ENCODE measurements at places on chromosomes 2 and 18.

GRCh38 chr2:98912221-98912851 lies 23.7 kb downstream of the CRACDL start:
- no peak for DNase-seq

DNA sequence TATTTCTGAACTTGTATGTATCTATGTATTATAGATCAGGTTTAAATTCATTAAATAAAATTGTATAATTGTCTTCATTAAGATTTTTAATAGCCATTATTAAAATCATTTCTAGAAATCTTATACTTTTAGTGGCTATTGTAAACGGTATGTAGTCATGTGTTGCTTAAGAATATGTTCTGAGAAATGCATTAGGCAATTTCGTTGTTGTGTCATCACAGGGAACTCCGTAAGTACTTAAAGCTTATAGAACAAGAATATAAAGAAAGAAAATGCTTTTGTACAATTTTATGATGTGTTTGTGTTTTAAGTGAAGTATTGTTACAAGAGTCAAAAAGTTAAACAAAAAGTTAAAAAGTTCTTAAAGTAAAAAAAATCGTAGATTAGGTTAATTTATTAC lies 765.8 kb downstream of the METTL4 start:
- DNase-seq = no peak

- DNase-seq = no peak
Observed at GRCh38 chr18:73407506-73407905, 539.7 kb upstream of the NETO1 start.

- no peak for DNase-seq
Observed at GRCh38 chr2:173392731-173393130, 38.1 kb downstream of the CDCA7 start.

DNA sequence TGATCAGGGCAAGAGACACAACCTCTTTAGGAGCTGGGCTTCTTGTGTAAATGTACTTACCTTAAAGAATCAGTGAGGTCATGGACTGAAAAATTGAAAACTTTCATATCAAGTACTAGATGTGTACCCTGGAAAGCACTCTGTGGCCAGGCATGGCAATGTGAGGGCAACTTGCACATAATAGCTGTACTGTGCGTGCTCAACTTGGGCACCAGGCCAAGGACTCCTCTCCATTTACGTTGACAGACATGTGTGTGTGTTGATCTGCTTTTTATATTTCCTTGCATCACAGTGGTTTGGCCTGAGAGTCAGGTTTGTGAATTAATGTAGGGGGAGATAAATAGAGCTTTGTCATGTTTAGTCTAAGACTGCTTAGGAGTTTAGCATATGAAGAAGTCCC lies 669.5 kb upstream of the REG3G start:
- no peak for DNase-seq

- no peak for DNase-seq
Observed at GRCh38 chr2:207282916-207283315, 117.2 kb upstream of the KLF7 start.

GRCh38 chr2:6876309-6876708 lies 1.3 kb upstream of the RSAD2 start:
- no peak for DNase-seq

DNA sequence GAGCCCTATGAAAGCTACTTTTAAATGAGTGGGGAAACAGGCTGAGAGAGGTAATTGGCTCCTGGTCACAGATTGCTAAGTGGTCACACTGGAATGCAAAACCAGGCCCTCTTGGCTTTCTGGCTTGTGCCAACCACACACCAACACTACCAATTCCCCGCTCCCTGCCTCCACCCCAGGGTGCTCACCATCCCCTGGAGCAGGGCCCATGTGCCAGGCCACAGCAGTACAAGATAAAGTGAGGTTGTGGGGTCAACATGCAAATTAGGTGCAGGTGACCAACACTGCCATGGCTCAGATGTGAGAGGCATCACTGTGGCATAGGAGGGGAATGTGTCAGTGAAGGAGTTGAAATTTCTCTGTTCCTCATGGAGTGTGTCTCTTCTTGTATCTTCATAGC lies 312.5 kb downstream of the MYCN start:
- DNase-seq = no peak

DNA sequence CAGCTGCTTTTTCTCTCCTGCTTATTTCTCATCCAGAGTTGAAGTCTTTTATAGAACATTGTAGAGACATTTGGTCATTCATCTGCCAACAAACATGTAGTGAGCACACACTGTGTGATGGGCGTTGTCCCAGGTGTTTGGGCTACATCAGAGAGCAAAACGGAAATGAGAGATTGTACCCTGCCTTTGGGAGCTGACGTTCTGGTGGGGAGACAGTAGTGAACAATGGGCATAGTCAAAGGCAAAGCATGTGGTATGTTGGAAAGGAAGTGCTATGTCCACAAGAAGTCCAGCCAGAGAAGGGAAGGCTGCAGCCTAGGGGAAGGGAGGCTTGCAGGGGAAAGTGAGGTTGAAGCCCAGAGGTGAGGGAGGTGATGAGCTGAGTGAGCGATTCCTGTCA lies 78.1 kb downstream of the PIEZO2 start:
- no peak for DNase-seq

- no peak for DNase-seq
Observed at GRCh38 chr2:55109219-55109891, 59.1 kb upstream of the RTN4 start.

GRCh38 chr2:111883661-111884591 lies at the start of gene ANAPC1:
TSS of gene ANAPC1 (minus strand) at chr2:111884193. CDS start at chr2:111880825, 3,368 bp downstream.
- DNase-seq = peak; percentile 82

DNA sequence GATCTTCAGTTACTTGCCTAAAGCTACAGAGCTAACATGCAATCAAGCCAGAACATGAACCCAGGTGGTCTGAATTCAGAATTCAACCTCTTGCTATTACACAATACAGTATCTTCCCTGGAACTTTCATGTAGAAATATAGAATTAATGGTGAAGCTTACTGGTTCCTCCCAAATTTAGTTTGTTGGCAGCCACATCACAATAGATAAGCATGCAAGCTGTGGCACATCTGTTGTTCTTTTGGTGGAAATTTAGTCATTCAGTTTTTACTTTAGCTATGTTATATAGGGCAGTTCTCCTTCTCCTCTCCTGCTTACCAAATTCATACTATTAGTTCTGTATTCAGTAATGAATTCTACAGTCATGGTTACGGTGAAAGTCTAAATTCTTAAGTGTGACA lies 101.0 kb upstream of the RNF152 start:
- no peak for DNase-seq

GRCh38 chr18:60976976-60977375 lies 356.3 kb upstream of the CDH20 start:
- DNase-seq = no peak

- DNase-seq = no peak
Observed at GRCh38 chr2:174784316-174784715, 20.0 kb upstream of the CHRNA1 start.

DNA sequence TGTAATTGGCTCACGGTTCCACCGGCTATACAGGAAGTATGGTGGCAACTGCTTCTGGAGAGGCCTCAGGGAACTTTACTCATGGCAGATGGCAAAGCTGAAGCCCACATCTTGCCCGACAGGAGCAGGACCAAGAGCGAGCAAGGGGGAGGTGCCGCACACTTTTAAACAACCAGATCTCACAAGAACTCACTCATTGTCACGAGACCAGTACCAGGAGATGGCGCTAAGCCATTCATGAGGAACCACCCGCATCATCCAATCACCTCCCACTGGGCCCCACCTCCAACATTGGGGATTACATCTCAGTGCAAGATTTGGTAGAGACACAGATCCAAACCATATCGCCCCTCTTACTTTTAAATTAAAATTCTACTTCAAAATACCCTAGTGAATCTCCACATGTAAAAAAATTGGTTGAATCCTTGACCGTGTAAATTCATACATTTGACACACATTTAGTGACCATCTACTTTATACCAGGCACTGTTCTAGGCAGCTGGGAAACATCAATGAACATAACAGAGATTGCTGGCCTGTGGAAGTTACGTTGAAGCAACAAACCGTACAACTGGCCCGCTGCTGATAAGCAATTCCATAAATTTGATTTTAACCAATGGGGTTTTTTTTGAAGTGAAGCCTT lies 87.6 kb downstream of the ALPK2 start:
- DNase-seq = no peak

- DNase-seq = no peak
Observed at GRCh38 chr2:74552914-74553811, 579 bp downstream of the LOXL3 start.

DNA sequence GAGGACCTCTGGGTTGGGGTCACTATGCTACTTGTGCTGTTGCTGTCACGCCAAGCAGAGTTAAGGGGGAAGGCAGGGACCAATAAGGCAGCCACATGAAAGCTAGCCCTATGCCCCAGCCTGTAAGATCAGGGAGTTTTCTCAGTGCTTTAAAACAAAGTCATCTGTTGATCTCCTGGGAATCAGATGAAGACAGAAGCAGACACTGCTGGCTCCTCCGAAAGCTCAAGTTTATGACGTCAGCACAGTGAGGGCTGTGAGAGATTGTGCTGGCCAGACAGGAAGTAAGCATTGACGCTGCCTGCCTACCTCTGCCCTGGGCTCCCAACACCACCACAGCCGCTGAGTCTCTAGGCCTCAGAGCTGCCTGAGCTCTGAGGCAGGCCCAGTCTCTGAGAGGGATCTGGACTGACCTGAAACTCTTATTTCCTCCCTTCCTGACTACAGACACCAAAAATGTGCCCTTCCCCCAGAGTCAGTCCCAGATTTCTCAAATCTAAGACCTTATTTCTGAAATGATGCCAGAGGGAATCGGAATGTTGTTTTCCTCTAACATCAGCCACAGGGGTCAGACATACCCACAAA lies 118.1 kb upstream of the EPAS1 start:
- peak; percentile 52 for DNase-seq

GRCh38 chr2:118596620-118597019 lies 250.8 kb downstream of the EN1 start:
- no peak for DNase-seq

GRCh38 chr2:217852555-217853211 lies 150.1 kb downstream of the TNS1 start:
- DNase-seq = no peak

DNA sequence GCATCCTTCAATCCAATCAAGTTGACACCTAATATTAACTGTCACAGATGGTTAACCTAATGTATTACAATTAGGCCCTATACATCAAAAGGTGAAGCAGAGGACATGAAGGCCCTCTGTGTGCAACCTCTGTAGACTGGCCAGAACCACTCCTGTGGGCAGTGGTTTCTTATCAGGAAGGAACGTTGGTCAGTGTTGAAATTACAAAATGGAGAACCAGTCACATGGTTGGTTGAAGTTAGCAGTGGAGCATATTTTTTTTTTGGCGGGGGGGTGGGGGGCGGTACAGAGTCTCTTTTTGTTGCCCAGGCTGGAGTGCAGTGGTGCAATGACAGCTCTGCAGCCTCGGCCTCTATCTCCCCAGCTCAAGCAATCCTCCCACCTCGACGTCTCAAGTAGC lies 19.8 kb downstream of the RNU2-63P start:
- no peak for DNase-seq

DNA sequence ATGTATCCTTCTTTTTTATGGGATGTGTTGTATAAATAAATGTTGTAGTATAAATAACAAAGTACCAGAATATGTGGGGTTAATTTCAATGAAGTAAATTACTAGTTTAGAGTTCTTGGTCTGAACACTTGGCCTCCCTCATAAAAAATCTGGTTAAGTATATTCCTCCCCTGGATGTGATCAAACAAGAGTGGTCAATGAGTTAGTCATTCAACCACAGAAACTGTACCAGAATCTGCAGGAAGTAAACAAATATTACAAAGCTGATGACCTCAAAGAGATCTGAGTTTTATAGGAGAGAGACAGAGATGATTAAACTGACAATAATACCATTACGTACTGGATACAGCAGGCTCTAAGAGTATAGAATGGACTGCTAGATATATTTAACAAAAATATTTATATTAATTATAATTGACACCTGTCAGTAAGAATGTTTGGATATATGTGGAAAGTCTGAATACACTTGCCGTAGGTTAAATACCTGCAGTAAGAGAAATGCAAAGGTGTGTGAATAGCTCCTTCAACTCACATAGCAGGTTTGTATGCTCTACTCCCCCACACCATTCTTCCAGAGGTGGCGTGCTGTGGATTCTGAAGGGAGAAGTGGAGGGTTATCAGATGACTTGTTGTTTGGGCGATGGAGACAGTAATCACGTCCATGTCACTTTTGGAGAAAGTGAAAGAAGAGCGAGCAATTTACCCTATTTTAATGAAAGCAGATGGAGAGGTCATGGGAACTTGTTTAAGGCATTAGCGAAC lies 108.3 kb upstream of the LRATD1 start:
- DNase-seq = no peak

GRCh38 chr18:55763805-55764204 lies 175.8 kb upstream of the TCF4 start:
- DNase-seq = no peak

GRCh38 chr18:11357678-11358077 lies 208.3 kb upstream of the PIEZO2 start:
- no peak for DNase-seq

DNA sequence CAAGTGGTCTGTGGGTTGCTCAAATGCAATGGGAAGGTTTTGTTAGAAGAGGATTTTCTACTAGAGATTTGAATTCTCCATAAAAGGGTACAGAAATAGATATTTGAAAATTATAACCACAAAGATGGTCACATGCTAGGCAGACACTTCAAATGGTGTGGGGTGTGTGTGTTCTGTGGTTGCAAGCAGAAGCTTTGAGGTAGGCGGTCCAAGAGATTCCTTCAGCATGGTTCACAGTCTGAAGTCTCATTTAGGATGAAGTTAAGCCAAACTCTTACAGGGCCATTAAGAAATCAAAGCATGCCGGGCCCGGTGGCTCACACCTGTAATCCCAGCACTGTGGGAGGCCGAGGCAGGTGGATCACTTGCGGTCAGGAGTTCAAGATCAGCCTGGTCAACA lies 38.3 kb upstream of the RMDN2 start:
- no peak for DNase-seq

- DNase-seq = no peak
Observed at GRCh38 chr2:18924886-18925285, 335.5 kb upstream of the NT5C1B start.

DNA sequence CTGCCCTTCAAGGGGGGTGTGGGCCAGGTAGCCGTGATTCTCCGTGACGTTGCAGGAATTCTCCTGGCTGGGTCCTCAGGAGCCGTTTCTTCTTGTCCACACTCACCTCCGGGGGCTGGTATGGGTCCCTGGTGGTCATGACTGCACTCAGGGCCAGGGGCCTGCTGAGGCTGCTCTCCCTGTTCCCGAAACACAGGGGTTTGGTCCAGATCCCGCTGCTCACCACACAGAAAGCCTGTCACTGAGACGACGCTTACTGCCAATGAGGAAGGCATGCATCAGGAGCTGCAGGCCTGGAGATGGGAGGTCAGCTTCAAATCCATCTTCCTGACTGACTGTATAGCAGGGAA lies 160.7 kb downstream of the RTP5 start:
- DNase-seq = no peak

GRCh38 chr2:138094031-138094430 lies 129.8 kb downstream of the HNMT start:
- no peak for DNase-seq

Measured in naive thymus-derived CD8-positive, alpha-beta T cell (primary cell).